ENCODE measurements at places on chromosomes 7 and 10.

DNA sequence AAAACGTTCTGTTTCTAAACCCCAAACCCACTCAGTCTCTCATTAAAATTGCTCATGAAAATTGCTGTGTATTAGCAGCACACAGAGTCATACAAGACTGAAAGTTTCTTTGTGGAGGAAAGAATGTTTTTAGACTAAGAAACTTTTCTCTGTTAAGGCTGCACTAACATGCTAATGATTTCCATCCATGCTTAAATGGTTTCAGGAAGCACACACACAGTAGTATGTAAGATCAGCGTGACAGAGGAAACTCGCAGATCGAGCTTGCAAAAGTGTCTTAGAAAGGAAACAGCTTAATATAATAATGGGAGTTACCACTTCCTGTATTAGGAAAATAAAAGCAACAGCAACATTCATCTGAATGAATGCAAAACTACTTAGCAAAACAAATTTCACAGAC is 112.7 kb downstream of the ICA1 start:
- DNase-seq: peak; percentile 19

- DNase-seq: no peak
Observed at GRCh38 chr10:129900825-129901224, 63.2 kb downstream of the EBF3 start.

DNA sequence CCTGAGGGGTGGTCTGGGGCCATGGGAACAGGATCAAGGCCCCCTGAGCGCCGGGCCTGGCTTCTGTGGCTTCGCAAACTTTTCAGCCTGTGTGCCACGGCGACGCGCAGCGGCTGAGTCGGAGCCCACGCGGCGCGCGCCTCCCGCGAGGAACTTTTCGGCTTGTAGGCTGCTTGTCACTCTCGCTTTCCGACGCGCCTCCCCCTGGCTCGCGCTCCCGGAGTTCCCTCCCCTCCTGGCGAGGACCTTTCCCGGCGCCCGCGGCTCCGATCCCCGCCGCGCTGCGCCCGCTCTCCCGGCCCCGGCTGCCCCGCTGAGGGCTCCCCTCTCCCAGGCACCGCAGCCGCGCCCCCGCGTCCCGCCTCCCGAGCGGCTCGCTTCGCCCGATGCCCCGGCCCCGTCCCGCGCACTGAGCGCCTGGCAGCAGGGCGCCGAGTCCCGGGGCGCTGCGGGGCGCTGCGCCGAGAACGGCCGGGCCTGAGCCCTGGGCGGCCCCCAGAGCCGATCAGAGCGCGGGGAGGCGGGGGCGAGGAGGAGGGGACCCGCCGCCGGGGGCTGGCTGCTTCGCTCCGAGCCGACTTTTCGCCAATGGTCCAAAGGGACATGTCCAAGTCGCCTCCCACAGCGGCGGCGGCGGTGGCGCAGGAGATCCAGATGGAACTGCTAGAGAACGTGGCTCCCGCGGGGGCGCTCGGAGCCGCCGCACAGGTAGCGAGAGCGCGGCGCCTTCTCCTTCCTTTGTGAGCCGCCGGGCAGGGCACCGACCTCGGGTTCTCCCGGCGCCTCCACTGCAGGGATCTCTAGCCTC is at the start of gene CACNB2:
Gene CACNB2 (plus strand): TSS at position 276 of the 808 bp plus-strand sequence.
- DNase-seq: peak; percentile 53

- no peak for DNase-seq
Observed at GRCh38 chr10:124650263-124650662, 93.9 kb downstream of the FAM53B start.

- DNase-seq: no peak
Observed at GRCh38 chr7:98788966-98789365, 80.8 kb downstream of the TMEM130 start.

DNA sequence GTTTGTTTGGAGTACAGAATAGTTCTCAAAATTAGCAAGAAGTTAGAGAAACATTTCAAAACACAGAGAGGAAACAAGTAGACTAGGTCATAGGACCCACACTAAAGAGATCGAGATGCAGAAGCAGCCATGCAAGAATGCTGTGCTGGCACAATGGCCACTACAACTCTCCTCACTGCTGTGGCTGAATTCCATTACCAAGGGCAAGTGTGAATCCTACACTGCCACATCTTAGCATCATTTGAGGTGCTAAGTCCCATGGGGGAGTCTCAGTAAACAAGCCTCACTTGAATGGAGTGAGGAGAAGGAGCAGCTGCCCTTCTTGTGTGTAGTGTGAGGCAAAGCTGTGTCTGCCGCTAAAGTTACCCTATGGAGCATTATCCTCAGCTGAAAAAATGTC is 56.7 kb downstream of the PCLO start:
- no peak for DNase-seq

DNA sequence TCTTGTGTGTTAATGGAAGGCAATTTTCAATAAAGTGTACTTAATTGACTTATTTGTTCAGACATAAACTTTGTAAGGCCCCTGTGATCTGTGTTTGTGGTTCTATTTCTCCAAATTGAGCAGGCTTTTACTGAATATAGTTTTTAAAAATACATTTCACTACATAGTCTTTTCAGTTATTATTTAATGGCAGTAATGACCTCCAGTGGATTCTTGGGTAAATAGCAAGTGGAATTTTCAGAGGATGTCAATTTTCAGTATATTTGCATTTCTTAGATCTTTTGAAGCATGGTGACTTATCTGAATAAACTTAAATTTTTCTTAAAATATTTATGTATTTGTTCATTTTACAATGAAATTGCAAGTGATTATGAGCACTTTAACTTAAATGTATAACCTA is 203.1 kb upstream of the PCLO start:
- DNase-seq: peak; percentile 5

GRCh38 chr10:124626759-124627380 is 117.3 kb downstream of the FAM53B start:
- DNase-seq: no peak

GRCh38 chr7:102451371-102452054 is 13.2 kb downstream of the ALKBH4 start:
- DNase-seq: no peak

- no peak for DNase-seq
Observed at GRCh38 chr10:2914741-2915140, 152.6 kb upstream of the PFKP start.

DNA sequence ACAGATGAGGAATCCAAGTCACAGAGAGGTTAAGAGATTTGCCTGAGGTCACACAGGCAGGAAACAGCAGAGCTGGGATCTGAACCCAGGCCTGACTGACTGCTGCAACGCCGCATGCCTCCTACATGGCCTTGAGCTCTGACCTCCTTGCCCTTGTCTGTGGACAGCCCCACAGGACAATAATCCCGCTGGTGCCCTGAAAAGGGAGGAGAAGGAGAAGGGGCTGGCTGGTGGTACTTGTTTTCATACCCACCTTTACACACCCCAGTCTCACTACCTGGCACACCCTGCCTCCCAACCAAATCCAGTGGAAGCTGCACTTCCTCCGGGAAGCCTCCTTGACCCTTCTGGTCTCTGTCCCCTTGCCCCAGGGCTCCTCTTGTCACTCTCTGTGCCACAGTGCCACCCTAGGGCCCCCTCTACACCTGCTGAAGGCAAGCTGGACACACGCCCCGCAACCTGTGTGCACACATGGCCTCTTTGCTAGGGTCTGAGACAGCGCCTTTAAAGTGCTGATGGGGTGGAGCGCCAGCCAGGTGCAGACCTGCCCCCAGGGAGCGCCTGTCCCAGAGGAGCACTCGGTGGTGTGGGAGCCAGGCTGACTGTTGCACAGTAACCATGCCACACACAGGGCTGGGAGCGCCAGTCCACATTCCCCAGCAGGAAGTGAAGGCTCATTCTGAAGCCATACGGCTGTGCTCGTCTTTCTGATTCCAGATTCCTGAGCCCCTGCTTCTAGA is 38.6 kb downstream of the ZCCHC24 start:
- DNase-seq: no peak

- DNase-seq: no peak
Observed at GRCh38 chr10:72890086-72890485, 3.5 kb upstream of the OIT3 start.

- peak; percentile 54 for DNase-seq
Observed at GRCh38 chr10:103855424-103855823, at the start of gene SH3PXD2A. TSS of gene SH3PXD2A (minus strand) at chr10:103855576. CDS start at chr10:103855266, 310 bp downstream.

DNA sequence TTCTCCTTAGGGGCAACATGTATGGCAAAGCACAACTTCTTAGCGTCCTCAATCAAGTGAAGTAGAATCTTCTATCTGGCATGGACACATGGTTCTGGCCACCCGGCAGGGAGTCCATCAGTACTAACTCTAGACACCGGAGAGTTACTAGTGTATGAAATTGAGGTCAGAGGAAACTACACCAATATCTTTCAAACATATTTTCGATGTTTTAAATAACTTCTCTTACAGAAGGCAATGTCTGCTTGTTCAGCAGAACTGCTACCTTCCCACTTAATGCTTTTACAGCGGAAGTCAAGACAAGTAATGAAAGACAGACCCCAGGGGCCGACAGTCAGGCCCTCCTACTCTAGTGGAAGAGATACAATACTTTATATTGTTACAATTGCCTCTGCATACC is 89.9 kb downstream of the RNF216 start:
- peak; percentile 52 for DNase-seq

DNA sequence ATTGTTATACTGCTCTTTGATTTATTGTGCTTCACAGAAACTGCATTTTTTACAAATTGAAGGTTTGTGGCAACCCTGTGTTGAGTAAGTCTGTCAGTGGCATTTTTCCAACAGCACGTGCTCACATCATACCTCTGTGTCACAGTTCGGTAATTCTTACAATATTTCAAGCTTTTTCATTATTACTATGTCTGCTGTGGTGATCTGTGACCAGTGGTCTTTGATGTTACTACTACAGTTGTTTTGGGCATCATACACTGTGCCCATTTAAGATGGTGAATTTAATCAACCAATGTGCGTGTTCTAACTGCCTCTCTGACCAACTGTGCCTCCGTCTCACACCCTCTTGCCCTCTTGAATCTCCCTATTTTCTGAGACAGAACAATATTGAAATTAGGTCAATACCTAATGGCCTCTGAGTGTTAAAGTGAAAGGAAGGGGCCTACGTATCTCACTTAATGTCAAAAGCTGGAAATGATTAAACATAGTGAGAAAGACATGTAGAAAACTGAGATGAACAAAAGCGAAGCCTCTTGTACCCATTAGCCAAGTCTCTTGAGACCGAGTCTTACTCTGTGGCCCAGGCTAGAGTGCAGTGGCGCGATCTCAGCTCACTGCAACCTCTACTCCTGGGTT is 20.2 kb upstream of the ASL start:
- peak; percentile 56 for DNase-seq

- DNase-seq: no peak
Observed at GRCh38 chr7:55046582-55047342, 27.9 kb downstream of the EGFR start.
